ENCODE measurements at places on chromosomes 4 and X. TPM values are rescaled to one million over a fixed set of nuclear protein-coding genes. Genes with fewer than 3 reads are reported as not detected.
A peak's percentile ranks its signal among the peaks of the same experiment; 100 is the strongest.

Gene ODAPH
- not detected for total RNA-seq

GRCh38 chrX:17922303-17922702 lies 61.2 kb upstream of the RAI2 start:
- no peak for DNase-seq

Gene SMIM31
- not detected for total RNA-seq

DNA sequence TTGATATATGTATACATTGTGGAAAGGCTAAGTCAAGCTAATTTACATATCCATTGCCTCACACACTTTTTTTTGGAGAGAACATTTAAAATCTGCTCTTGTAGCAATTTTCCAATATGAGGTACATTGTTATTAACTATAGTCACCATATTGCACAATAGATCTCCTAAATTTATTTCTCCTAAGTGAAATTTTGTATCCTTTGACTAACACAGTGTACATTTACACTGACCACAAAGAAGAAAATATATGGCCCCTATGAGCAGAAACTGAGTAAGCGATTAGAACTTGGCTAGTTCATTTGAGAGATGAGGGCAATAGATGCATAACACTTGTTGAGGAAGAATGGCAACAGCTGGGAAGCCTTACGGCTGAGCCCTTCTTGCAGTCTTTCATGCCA lies 20.3 kb upstream of the GUCY1B1 start:
- no peak for DNase-seq

Gene CASK
- 30.2 TPM for total RNA-seq

GRCh38 chr4:56817840-56818491 lies 3.5 kb downstream of the SPINK2 start:
- no peak for DNase-seq

DNA sequence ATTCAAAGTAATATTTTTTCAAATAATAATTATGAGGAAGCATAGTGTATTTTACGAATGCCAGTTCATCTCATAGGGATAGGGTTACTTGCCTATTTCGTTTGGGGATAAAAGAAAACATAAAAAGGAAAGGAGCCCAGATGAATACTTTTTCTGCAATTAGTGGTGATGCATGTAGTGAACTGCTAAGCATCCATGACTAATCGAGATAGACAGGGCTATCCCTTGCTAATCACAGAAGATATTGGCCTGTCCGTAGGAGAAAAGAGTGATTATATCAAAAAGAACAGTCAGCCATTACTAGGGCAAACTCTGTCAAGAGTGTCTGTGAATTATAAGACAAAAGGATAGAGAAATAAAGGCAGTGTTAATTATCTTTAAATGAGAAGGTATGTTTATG lies 746.1 kb downstream of the C4orf33 start:
- no peak for DNase-seq

GRCh38 chrX:150226223-150226965 lies 136.7 kb upstream of the MAMLD1 start:
- DNase-seq, result peak; percentile 55

DNA sequence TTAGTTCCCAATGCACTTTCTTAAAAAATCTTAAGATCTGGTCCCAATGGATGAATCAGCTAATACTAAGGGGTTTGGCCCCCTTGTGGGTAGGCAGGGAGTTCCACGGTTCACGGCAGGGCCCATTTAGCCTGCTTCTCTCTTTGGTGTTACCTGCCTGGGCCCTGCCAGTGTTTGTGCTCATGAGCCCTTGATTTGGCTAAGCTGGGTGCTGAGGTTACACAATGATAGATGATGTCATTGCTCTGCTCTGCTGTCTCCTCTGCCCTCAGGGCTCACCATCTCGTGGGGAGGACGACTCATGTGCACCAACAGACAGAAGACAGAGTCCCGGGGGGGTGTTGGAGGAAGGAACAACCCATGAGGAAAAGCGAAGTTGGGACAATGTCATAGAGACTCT lies 24.4 kb downstream of the RTL5 start:
- DNase-seq, result no peak

Gene AMELX
- not detected for total RNA-seq

Gene SNX12
- 53.6 TPM for total RNA-seq

DNA sequence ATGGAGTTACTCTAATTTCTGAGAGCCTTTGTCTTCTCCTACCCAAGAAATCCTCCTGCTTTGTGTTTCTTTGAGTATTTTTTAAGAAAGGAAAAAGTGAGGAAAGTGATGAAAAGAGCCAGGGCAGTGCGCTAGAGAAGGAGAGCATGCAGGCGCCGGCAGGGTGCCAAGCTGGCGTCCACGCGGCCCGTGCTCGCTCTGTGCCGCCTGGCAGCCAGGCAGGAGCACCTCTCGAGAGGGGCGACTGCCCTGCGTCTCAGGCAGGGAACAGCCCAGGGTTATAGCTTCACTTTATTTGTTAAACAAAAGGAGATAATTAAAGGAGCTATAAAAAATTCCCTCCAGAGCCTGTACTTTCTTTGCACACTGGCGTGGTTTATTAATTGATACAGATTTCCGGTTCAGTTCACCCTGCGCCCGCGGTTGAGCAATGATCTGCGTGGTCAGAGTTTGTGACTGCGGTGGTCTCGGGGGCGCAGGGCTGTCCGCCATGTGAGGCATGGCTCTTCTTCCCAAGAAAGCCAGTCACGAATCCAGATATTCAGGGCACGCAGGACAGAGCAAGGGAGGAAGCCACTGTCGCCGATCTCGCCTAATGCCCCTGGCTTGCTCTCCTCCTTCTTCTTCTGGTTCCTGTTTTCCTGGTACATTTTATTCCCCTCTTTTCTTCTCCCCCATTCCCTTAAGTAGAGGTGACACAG lies 110.8 kb upstream of the PAQR3 start:
- DNase-seq, result no peak

GRCh38 chr4:4607336-4608213 lies 65.7 kb upstream of the STX18 start:
- no peak for DNase-seq

Gene CLGN
- total RNA-seq, result not detected

DNA sequence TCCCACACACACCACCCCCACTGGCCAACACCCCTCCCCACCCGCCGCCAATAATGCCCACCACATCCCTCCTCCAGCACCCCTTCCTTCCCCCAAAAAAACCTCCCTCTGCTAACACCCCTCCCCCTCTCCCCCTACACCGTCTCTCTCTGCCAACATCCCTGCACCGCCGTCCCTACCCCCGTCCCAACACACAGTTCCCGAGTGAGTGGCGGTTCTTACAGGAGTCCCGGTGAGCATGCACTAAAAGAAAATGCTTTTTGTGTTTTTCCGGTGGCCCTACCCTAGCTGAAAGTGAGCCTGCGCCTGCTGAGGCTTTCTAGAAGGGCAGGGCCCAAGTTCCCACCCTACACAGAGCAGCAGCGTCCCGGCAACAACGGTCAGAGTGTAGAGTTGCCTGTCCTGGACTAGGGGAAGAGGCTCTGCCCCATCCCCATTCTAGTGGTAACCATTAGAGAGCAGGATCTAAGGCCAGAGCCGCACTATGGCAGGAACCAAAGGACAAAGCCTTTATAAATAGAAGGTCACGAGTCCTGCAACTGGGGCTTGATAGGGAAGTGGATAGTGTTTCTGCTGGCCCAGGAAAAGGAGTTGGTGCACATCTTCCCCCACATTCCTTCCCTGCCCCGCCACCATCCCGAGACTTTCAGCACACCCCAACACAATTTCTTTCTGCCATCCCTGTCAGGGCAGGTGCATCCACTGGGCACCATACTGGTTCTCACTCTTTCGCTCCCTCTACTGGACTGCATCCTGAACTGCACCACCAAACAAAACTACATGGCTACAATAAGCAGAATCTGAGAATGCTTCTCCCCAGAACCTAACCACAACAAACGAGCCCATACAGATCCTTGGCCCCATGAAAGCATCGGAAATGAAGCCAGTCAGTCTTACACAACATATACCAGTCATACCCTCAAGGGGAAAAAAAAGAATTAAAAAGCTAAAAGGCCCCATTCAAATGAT lies 78.1 kb upstream of the PAGE3 start:
- DNase-seq, result no peak

Gene SNCA
- total RNA-seq, result 13.4 TPM

Gene NALF2
- 0.32 TPM for total RNA-seq

DNA sequence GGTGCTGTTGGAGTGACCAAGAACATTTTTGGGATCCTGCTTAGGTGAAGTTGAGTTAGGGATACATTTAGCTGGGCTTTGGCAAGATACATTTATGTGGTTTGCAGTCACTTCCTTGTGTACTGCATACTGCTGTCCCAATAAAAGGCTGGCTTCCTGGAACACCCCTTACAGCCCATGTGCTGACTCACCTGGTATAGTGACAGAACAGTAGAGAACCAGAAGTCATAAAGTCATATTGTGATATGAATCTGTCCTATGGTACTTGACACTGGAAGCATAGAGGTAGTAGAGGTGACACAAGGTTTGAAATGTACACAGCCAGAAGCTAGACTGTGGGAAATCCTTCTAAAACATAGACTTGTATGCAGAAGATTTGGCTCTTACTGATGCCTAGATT lies 55.3 kb upstream of the SLC25A43 start:
- DNase-seq, result no peak

DNA sequence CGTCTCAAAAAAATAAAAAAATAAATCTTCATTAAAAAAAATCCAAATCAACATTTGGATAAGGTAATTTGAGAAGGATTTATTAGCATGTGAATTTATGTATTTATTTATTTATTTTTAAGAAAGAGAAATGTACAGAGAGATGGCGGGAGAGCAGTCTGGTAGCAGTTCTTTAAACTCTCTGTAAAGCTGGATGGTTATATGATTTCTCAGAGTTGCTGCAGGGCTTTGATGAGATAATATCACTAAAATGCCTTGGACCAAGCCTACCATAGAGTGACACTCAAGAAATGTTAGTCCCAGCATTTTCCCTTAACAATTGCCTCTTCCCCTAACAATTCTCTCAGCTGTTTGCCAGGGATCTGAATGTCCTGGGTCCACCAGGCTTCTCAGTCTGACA lies 103.4 kb upstream of the LNX1 start:
- no peak for DNase-seq

Gene ATP8A1
- 11.3 TPM for total RNA-seq

DNA sequence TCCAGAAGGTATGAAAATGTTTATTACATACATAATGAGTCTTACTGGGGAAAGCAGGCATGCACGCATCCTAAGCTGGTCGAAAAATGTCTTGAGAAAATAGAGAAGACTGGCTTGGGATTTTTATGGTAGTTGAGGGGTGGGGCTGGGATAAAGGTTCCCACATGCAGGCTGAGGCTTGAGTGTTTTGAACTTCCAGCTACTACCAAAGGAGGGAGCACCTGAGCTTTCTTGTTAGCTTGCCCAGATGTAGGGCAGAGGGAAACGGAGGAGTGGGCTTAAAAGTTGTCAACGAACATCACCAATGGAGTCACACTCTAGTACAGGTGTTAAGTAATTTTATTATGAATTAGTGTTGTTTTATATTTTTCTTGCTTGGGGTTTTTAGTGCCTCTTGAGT lies 39.6 kb upstream of the SRPX start:
- no peak for DNase-seq

All from mesenteric fat pad (tissue), 1 donor.